ENCODE measurements at places on chromosomes 11 and 22. TPM values are rescaled to one million over a fixed set of nuclear protein-coding genes. Genes with fewer than 3 reads are reported as not detected.
A peak's percentile ranks its signal among the peaks of the same experiment; 100 is the strongest.

Gene PAMR1
- total RNA-seq = 72.6 TPM

Gene TNNT3
- total RNA-seq = 60.6 TPM

DNA sequence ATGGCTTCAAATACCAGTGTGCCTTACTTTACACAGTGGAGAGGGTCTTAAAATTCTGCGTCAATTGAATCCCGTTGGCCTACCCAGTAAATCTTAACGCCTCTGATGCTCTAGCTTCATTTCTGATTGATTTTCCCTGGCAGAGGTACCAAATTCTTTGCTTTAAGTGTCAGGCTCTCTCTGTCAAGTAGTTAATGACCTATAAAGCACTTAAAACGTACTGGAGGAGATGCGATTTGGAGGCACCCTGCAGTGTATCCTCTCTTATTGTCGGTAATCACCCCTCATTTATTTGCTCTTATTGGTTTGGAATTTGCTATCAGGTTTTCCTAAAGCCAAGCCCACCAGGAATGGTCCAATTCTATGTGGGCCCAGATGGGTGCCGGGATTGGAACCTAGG, 59.2 kb downstream of the NFAM1 start:
- H3K4me1 ChIP-seq = peaks cover 4% of the 10 kb centered on the region
- H3K36me3 ChIP-seq = no peaks in the 10 kb centered on the region
- H3K27ac ChIP-seq = no peak overlapping the region
- no peak overlapping the region for H3K4me3 ChIP-seq

GRCh38 chr11:122938557-122938956, 43.1 kb downstream of the BSX start:
- H3K4me1 ChIP-seq = no peaks in the 10 kb centered on the region
- no peak overlapping the region for H3K27ac ChIP-seq
- no peaks in the 10 kb centered on the region for H3K27me3 ChIP-seq
- DNase-seq = no peak

DNA sequence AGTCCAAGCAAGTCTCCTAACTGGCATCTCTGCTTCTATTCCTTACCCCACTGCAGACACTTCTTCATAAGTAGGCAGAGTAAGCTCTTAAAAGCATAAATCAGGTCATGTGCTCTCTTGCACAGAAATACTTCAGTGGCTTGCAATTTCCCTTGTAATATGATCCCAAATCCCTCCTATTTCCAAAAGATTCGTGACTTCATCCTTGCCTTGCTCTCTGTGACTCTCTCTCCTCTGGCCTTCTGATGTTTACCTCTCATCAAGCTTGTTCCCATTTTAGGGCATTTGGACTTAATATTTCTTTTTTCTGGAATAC, 37.4 kb upstream of the NCR3LG1 start:
- no peaks in the 10 kb centered on the region for H3K4me1 ChIP-seq
- no peaks in the 10 kb centered on the region for H3K36me3 ChIP-seq
- DNase-seq = no peak
- no peak overlapping the region for H3K27ac ChIP-seq

DNA sequence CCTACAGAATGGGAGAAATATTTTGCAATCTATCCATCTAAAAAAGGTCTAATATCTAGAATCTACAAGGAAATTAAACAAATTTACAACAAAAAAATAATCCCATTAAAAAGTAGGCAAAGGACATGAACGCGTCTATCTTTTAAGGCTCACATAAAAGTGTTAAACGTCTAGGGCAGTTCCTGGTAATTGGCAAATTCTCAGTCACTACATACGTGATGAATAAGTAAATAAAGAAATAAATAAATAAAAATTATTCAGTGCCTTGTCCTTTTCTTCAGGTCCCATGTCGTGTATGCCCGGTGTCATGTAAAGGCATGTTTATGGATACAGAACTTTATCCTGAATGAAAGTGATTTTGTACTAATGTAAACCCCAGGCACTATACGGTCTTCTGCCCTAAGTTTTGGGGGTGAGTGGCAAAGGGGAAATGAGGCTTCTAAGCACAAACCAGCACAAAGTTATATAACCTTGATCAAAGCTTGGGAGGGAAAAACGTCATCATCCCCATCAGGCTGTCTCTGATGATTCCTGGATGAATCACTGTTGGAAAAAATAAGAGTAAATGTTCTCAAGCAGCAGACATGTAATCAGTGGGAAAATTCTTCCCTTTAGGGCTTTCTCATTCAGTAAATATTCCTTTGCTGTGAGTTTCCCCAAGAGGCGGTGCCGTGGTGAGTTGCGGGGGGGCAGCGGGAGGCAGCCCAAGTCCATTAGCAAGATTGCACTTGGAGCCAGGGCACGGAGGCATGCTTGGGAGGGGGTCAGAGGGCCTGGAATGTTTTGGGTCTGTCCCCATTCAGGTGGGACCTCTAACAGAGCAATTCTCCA, 30.4 kb upstream of the MICAL2 start:
- no peaks in the 10 kb centered on the region for H3K27me3 ChIP-seq
- no peaks in the 10 kb centered on the region for H3K36me3 ChIP-seq
- H3K4me3 ChIP-seq = no peak overlapping the region
- no peaks in the 10 kb centered on the region for H3K4me1 ChIP-seq

- H3K36me3 ChIP-seq = no peaks in the 10 kb centered on the region
- no peaks in the 10 kb centered on the region for H3K27me3 ChIP-seq
- H3K4me3 ChIP-seq = no peak overlapping the region
- no peak for DNase-seq
These were observed 7.5 kb downstream of the LRFN4 start for GRCh38 chr11:66864172-66864901.

- H3K27ac ChIP-seq = peak overlapping the region; percentile 85
- DNase-seq = no peak
- peaks cover 6% of the 10 kb centered on the region for H3K4me1 ChIP-seq
- H3K27me3 ChIP-seq = no peaks in the 10 kb centered on the region
- no peaks in the 10 kb centered on the region for H3K36me3 ChIP-seq
These were observed 77.2 kb upstream of the CD44 start for GRCh38 chr11:35061516-35062440.

Measured in uterus (tissue), 4 donors.